ENCODE measurements at places on chromosomes 2 and 18.

GRCh38 chr18:21548647-21549046 lies 51.9 kb downstream of the ESCO1 start:
- no peak for DNase-seq

- no peak for DNase-seq
These were observed 423.7 kb downstream of the TXNL1 start for GRCh38 chr18:56214706-56215105.

- DNase-seq = no peak
These were observed 89.9 kb upstream of the EFEMP1 start for GRCh38 chr2:56013475-56013874.

DNA sequence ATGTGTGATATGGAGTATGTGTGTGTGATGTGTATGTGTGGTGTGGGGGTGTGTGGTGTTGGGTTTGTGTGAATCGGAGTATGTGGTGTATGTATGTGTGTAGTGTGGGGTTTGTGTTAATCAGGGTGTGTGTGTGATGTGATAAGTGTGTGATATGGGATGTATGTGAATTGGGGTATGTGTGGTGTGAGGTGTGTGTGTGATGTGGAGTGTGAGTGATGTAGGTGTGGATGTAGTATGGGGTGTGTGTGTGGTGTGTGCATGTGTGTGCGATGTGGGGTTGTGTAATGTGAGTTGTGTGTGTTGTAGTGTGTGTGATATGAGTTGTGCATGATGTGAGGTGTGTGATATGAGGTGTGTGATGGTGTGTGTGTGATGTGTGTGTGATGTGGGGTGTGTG lies 54.4 kb downstream of the TWIST2 start:
- DNase-seq = no peak

GRCh38 chr2:30155889-30156658 lies 9.3 kb downstream of the YPEL5 start:
- DNase-seq = no peak

GRCh38 chr18:21996351-21996826 lies 173.0 kb upstream of the GATA6 start:
- no peak for DNase-seq

GRCh38 chr2:163665817-163666216 lies 70.0 kb downstream of the FIGN start:
- no peak for DNase-seq

GRCh38 chr2:175282886-175283285 lies 101.4 kb upstream of the ATP5MC3 start:
- DNase-seq = no peak

DNA sequence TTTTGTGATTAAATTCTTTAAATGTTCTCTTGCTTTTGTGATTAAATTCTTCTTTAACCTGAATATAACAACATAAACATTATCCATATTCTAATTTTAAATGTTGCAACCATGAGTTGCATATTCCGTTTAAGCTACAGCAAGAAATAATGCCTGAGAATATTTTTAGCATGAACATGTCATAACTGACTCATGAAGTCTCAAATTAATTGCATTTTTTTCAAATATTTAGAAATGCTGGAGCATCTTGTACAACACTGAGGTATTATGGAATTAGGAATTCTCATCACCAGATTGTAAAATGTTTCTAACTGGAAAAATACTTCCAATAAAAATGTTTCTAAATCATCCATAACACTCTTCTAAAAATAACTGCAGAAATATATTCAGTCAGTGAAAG lies 14.7 kb downstream of the ROCK2 start:
- DNase-seq = no peak

DNA sequence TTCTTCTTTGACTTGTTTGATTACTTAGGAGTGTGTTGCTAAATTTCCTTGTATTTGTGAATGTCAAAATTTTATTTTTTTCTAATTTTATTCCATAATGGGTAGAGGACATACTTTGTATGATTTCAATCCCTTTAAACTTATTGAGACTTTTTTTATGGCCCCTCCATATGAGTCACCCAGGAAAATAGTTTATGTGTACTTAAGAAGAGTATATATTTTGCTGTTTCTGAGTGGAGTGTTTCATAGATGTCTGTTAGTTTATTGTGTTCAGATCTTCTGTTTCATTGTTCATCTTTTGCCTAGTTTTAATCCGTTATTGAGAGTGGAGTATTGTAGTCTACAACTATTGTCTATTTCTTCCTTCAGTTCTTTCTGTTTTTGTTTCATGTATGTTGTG lies 81.9 kb downstream of the EPB41L5 start:
- DNase-seq = no peak

- no peak for DNase-seq
These were observed 59.6 kb upstream of the REL start for GRCh38 chr2:60821587-60822302.

- DNase-seq = no peak
These were observed 707 bp downstream of the KRCC1 start for GRCh38 chr2:88054782-88055370.

DNA sequence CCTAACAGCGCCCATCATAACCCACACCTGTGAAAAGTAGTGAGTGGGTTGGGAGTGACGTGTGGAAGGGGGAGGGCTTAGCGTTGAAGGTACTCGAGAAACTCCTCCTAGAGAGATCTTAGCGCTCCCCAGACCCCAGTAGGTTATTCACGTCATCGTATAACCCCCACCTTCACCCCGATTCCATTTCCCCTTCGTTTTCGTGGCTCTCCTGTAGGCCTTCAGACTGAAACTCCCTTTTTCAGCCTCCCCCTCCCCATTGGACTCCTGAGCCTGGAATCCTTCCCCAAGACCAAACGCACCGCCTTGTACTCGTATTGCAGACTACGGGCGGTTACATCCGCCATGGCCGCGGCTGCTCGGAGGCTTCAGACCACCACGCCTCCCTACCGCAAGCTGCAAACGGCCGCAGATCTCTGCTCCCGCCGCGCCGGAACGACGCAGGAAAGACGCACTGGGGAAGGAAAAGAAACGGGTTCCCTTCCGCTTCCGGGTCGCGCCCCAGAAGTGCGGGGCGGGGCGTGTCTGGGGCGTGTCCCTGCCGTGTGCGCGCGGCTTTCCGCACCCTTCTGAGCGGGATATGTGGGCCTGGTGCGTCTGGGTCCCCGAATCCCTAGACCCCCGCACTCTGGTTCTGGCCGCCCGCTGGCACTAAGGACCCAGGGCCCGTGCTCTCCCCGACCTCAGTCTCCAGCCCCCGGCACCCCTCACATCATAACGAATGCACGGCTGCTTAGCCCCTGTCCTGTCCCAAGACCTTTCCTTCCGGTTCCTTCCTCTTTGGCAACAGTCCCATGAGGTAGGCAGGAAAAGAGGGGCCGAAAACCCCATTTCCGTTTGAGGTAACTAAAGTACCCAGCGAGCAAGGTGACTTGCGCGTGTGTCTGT lies at the start of gene SNRNP200:
TSS of gene SNRNP200 (minus strand) at position 456 of the 888 bp plus-strand sequence. CDS start at position 347, 109 bp downstream.
- DNase-seq = peak; percentile 87

- DNase-seq = no peak
These were observed 160.2 kb upstream of the NDUFV2 start for GRCh38 chr18:8942021-8942908.

DNA sequence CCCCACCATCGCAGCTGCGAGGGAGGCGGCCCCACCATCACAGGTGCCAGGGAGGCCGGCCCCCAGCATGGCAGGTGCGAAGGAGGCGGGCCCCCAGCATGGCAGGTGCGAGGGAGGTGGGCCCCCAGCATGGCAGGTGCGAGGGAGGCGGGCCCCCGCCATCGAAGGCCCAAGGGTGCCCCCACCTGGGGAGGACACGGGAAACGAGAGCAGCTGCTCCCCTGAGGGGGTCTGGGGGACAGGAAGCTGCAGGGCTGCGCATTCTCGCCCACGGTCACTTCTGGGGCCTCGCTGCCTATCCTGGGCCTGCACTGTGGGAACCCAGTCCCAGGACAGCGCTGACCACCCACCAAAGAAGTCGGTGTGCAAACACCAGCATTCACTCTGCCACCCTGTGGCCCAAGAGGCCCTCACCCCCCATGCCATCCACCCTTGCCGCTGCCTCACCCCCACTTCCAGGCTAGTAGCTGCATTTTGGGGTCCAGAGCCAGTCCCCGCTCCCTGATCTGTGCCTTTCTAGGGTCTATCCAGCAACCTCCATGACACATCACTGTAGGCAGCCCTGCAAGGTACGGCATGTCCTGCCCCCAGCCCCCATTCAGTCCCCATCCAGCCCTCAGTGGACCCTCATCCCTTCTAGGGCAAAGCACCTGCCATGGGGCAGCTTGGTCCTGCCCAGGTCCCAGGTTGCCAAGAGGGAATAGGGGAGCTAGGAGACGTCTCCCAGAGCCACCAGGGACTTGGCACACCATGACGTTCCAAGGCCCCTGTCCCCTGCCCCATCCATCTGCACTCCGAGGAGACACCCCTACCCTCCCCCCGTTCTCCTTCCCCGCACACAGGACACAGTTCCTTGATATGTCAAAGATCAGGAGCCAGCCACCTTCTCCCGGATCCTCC lies 24.0 kb upstream of the GPC1 start:
- no peak for DNase-seq

- DNase-seq = no peak
These were observed 4.6 kb downstream of the CHRNG start for GRCh38 chr2:232543928-232544631.

DNA sequence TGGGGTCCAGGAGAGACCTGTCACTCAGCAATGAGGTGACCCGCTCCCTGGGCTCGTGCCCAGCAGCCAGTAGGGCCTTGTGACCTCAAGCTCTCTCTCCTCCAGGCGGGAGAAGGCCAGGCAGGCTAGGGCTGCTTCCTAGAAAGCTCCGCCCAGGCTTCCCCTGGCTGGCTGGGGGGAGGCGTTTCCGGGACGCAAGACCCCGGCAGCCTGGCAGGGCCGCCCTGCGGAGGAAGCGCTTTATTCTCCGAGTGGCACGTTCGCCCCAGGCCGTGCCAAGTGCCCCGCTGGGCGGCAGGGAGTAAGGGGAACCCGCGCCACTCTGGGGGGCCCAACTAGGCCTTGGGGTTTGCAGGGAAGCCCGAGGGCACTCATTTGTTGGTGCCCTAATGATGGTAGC lies 21.2 kb upstream of the EPAS1 start:
- DNase-seq = peak; percentile 41

DNA sequence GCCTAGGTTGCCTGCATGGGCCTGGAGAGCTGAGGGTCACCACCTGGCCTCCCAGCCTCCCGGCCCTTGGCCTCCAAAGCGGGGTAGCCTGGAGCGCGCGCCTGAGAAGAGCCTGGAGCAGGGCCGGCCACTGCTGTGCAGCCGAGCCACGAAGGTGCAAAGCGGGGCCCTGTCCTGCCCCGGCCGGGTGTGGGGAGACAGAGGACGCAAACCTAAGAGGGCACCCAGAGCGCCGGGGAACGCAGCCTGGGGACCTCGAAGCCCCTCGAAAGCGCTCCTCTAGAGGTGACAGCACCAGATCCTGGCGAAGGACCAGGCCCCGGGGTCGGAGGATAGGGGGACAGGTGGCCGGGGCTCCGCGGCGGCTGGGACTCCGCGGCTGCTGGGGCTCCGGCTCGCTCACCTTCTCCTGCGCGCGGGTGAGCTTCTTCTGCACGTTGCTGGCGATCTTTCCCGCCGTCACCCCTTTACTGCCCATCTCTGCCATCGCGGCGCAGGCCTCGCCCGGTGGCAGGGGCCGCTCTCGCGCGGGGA lies 430 bp downstream of the BIN1 start:
- no peak for DNase-seq

- no peak for DNase-seq
These were observed 19.2 kb upstream of the SPATA3 start for GRCh38 chr2:230976671-230977171.

- DNase-seq = no peak
These were observed 529.2 kb upstream of the LINC00305 start for GRCh38 chr18:64678048-64678447.

DNA sequence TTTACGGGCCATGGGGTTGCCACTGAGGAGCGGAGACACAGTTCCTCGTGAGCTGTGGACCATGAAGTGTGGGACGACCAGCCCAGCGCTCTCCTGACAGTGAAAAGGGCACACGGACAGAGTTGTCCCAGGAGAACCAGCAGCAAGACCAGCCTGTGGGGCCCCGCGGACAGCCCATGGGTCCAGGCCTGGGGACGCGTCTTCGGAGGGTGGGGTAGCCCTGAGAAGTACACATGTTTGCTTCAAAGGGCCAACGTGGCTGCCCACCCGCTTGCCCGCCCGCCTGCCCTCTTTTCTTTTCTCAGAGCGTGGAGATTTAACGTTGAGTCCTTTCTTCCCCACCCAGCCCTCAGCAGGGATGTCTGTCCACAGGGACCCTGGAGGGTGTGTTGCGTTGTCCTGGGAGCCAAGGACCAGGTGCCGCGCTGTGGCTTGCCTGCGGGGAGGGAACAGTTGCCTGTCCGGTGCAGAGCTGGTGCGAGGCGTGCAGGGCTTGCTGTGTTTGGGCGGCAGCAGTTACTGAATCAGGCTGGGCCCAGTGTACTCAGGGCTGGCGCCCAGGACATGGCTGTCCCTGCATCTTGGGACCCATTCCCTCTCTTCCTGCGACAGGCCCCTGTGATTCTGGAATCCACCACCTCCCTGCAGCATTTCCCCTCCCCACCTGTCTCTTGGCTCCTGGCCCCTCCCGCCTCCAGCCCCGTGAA lies 120.1 kb upstream of the HDAC4 start:
- no peak for DNase-seq

DNA sequence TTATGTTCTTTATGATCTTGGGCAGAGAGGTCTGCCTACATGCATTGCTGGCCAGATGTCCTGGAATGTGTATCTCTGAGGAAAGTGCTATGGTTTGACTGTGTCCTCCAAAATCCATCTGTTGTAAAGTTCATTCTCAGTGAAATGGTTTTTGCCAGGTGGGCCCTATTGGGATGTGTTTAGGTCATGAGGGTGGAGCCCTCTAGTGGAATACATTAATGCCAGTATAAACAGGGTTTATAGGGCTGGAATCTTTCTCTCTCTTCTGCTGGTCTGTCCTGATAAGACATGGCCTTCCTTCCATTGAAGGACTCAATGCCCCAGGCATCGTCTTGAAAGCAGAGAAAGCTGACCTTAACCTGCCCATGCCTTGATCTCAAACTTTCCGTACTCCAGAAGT lies 258.5 kb downstream of the RPIA start:
- DNase-seq = no peak

- DNase-seq = no peak
These were observed 163.1 kb upstream of the PGAP1 start for GRCh38 chr2:197089655-197090054.

DNA sequence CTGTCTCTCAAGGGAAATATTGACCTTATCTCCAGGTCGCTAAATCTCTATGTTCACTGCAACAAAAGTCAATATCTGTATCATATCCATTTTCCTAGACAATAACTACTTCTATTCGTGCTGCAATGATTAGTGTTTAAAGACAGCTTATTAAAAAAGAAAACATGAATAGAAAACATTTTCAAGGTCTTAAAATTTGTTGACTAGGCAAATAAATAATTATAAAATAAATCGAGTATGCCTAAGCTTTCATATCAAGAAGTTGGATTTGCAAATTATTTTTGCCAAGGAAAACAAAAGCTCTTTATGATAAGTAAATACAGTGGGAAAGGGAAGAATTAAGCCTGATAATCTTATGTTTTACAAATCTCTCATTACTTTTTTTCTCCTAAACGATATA lies 428.5 kb downstream of the NUP35 start:
- DNase-seq = no peak
